ENCODE measurements at places on chromosomes 12 and 14. TPM values are rescaled to one million over a fixed set of nuclear protein-coding genes. Genes with fewer than 3 reads are reported as not detected.
A peak's percentile ranks its signal among the peaks of the same experiment; 100 is the strongest.

The GPR84 gene
- total RNA-seq: not detected

The GALC gene
- 10.6 TPM for total RNA-seq

The DCN gene
- 54.3 TPM for total RNA-seq

- no peak overlapping the region for H3K27ac ChIP-seq
- peaks cover 30% of the 10 kb centered on the region for H3K36me3 ChIP-seq
- DNase-seq: no peak
- H3K4me3 ChIP-seq: no peak overlapping the region
Observed at GRCh38 chr12:11861155-11861863, 209.4 kb upstream of the BCL2L14 start.

DNA sequence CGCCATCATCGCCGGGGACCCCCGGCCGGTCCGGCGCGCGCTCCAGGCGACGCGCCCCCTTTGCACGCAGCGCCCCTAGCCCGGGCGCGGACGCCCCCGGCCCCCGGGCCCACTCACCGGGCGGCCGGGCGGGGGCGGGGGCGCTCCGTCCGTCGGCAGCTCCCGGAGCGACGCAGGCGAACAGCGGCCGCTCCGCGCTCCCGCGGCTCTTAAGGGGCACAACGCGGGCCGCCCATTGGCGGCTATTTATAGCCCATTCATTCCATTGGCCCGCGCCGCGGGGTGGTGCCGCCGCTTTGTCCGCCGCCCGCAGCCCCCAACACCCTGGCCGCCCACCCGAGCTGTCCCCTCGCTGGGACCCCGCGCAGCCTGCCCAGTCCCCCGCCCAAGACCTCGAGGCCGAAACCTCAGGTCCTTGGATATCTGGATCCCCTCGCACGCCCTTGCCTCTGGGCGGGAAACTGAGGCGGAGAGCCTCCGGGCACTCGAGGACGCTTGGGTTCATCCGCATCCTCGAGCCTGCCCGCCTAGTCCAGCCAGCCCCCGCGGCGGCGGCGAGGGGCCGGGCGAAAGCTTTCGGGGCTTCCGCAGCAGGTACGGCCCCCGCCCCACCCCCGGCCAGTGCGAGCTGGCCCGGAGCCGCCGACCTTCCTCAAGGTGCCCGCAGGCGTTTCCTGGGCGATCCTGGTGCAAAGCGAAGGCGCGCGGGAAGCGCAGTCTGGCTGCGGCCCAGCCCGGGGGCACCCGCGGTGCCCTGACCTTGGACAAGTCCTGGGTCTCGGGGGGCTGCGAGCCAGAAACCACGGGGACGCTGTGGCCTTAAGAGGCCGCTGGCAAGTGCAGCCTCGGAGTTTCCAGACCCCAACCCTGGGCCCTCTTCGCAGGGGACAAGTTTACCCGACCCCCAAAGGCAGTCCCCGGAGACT is at the start of gene CKB:
Gene CKB, minus strand, starts transcription at position 182 of the 926 bp plus-strand sequence. CDS start 337 bp downstream, outside the sequence.
- no peaks in the 10 kb centered on the region for H3K36me3 ChIP-seq
- no peak within 1 kb of the TSS for H3K4me3 ChIP-seq
- H3K27me3 ChIP-seq: peaks cover 8% of the 10 kb centered on the region
- peaks cover 31% of the 10 kb centered on the region for H3K4me1 ChIP-seq
- H3K27ac ChIP-seq: no peak within 1 kb of the TSS
- no peak for DNase-seq

DNA sequence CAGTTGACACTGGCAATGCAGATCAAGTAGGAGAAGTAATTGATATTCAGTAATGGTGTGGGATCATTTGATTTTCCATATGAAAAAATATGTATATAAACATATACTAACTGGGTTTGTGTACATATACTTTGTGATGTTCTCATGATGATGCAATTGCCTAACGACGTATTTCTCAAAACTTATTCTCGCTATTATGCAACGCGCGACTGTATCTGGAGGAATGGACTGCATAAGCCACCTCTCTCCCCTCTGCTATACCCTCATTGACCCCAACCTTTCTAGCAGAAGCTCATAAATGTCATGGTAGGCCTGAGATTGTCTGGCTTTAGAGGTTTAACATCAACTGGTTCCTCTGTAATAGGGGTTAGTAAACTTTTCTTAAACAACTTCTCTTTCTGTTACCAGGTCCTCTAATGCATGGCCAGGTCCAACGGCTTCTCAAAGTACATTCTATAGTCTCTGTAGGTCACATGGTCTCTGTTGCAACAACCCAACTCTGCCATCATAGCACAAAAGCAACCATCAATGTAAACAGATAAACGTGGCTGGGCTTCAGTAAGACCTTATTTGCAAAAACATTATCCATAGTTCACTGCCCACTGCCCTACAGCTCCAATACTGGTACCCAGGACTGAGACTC is 59.3 kb downstream of the FOXN3 start:
- no peak for DNase-seq
- no peaks in the 10 kb centered on the region for H3K27me3 ChIP-seq
- no peaks in the 10 kb centered on the region for H3K36me3 ChIP-seq
- no peak overlapping the region for H3K27ac ChIP-seq
- no peak overlapping the region for H3K4me3 ChIP-seq
- no peaks in the 10 kb centered on the region for H3K4me1 ChIP-seq

DNA sequence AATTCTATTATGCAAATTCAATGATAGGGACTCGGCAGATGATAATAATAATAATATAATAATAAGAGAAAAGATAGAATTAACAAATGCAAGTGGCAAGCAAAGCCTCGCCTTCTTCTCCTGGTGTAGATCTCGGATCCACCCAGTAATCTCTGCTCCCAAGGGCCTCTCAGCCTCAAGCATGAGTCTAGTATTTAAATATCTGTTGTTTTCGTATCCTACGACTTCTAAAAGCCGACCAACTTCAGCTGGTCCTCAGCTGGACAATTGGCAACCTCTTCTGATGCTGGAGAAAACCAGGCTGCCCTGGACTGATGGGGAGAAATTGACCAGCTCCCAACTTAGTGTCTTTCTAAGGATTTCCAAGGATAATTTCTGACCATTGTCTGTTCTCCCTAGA is 14.0 kb upstream of the MAP1LC3B2 start:
- no peak overlapping the region for H3K4me3 ChIP-seq
- peaks cover 2% of the 10 kb centered on the region for H3K27me3 ChIP-seq
- peaks cover 25% of the 10 kb centered on the region for H3K4me1 ChIP-seq

DNA sequence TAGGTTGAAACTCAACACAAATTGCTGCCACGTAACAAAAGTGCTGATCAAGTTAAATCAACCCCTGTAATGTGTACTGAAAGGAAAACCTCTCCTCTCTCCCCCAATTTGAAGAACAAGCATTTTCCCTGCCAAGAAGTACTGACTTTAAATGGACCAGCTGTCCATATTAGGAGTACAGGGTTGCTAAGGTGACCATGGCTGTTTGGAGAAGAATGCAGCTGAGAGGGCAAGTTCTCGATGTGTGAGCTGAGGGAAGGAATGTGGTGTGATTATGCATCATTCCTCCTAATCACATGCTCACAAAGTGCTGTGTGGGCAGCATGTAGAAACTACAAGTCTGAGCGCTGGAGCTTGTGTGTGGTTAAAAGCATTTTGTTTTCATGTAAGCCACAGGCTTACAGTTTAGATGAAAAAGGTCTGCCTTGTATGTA is 50.9 kb upstream of the CCT2 start:
- DNase-seq: peak; percentile 97
- peak overlapping the region; percentile 92 for H3K27ac ChIP-seq
- H3K27me3 ChIP-seq: no peaks in the 10 kb centered on the region
- peak overlapping the region; percentile 68 for H3K4me3 ChIP-seq
- peaks cover 10% of the 10 kb centered on the region for H3K36me3 ChIP-seq

DNA sequence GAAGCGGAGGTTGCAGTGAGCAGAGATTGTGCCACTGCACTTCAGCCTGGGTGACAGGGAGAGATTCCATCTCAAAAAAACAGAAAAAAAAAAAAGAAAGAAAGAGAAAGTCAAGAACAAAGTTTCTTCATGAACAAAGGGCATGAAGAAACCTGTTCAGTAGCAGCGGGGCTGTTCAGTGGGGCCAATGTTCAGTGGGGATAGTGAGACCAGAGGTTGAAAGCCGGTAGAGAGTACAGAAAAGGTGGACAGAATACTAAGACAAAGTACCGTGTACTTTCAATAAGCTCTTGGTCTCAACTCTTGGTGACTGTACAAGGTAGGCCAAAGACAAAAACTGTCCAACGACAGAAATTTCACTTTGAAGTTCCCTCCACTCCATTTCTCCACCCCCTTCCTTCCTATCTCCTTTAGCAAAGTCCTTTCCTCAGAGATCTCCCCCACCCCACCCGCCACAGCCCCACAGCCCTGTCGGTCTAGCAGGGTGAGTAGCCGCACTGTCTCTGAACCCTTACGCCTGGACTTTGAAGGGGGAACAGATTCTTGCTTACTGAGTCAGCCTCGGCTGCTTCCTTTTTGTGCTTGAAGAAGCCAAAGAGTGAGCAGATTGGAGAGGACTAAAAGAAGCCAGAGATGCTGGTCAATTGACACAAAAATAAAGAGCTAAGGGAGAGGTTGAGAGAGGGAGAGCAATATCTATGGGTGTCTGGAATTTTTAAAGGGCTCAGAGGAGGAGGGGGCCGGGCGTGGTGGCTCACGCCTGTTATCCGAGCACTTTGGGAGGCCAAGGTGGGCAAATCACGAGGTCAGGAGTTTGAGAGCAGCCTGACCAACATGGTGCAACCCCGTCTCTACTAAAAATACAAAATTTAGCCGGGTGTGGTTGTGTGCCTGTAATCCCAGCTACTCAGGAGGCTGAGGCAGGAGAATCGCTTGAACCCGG is 44.2 kb upstream of the FOS start:
- peak; percentile 75 for DNase-seq
- peaks cover 34% of the 10 kb centered on the region for H3K4me1 ChIP-seq
- no peaks in the 10 kb centered on the region for H3K36me3 ChIP-seq
- H3K27me3 ChIP-seq: peaks cover 2% of the 10 kb centered on the region
- H3K4me3 ChIP-seq: peak overlapping the region; percentile 56

- no peak overlapping the region for H3K27ac ChIP-seq
- H3K4me3 ChIP-seq: no peak overlapping the region
- H3K36me3 ChIP-seq: no peaks in the 10 kb centered on the region
- DNase-seq: no peak
Observed at GRCh38 chr12:42935090-42935489, 345.5 kb upstream of the PRICKLE1 start.

- no peaks in the 10 kb centered on the region for H3K27me3 ChIP-seq
- H3K27ac ChIP-seq: no peak overlapping the region
- H3K4me3 ChIP-seq: no peak overlapping the region
- peaks cover 44% of the 10 kb centered on the region for H3K4me1 ChIP-seq
- H3K36me3 ChIP-seq: no peaks in the 10 kb centered on the region
- no peak for DNase-seq
Observed at GRCh38 chr12:18755341-18755740, 17.4 kb downstream of the CAPZA3 start.

- no peak overlapping the region for H3K4me3 ChIP-seq
- H3K27ac ChIP-seq: peak overlapping the region; percentile 66
- no peaks in the 10 kb centered on the region for H3K36me3 ChIP-seq
- peaks cover 2% of the 10 kb centered on the region for H3K27me3 ChIP-seq
Observed at GRCh38 chr12:89980236-89980635, 271.6 kb upstream of the ATP2B1 start.

- peaks cover 8% of the 10 kb centered on the region for H3K27me3 ChIP-seq
- no peak for DNase-seq
- H3K4me3 ChIP-seq: no peak overlapping the region
Observed at GRCh38 chr12:45575417-45575816, 154.1 kb upstream of the ARID2 start.
